NCI-H1436 (cell line): ENCODE measurements at places on chromosomes 2 and 18.

DNA sequence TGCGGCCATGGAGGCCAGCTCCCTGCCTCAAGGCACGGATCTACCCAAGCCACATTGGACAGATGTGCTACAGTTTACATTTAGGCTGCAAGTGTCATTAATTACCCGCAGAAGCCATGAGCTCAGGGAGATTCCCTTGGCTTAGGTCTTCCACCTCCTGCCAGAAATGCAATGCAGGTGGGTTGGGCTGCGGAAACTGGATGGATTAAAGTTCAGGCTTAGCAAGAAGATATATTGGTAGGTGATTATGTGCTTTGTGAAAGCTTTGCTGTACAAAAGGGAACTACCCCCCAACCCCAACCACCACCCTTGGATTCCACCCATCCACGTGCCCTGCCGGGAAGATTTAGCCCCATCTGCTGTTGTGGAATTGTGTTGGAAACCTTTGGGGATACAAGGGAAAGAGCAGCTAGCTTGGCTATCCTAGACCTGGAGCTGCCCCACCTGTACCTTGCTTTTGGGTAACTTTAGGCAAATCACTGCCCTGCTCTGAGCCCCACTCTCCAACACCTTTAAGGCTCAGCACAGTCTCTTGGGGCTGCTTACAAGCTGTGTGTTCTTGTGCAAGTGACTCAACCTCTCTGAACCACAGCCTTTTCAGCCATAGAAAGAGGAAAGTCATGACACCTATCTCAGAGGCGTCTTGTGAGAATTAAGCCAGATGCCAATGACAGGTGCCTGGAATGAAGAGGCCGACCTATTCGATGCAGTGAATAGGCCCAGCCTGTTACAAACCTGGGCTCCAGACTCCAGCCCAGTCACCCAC lies 141.6 kb upstream of the GLI2 start:
- DNase-seq, result no peak

- DNase-seq, result no peak
These were observed 17.1 kb downstream of the GATA6 start for GRCh38 chr18:22186484-22186971.

GRCh38 chr2:174339561-174340399 lies 5.0 kb downstream of the SP9 start:
- DNase-seq, result no peak

DNA sequence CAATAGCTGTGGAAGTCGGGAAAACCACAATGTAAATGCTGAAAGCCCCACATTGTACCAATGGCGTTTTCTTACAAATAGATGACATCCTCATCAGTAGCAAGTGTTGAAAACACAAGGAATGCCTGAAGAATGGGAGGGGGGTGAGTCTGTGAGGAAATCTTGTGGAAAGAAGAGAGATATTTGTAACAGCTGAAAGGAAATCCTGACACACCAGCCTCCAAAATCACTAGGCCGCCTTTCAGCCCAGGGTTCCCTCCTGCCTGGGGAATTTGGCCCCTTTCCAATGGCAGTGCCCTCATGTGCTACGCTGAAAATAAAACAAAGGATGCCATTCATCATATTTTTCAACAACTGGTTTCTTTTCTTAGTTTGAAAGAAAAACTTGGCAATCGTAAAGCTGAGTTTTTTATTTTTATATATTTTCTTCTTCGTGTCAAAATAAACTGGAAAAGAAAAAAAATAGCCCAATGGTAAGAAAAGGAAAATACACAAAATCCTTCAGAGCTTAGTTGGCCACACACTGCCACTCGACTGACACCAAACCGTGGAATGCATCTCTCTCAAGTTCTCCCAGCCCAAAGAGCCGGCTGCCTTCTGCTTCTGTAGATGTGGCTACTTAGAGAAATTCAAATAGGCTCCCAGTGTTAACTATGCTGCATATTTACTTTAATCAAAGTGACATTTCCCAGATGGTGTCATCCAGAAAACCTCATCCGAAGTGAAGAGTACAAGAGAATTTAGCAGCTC lies 52.0 kb downstream of the FTCDNL1 start:
- DNase-seq, result no peak

GRCh38 chr2:10048501-10049171 lies 5.3 kb downstream of the KLF11 start:
- peak; percentile 43 for DNase-seq
